ENCODE measurements at places on chromosomes 3 and 15.

DNA sequence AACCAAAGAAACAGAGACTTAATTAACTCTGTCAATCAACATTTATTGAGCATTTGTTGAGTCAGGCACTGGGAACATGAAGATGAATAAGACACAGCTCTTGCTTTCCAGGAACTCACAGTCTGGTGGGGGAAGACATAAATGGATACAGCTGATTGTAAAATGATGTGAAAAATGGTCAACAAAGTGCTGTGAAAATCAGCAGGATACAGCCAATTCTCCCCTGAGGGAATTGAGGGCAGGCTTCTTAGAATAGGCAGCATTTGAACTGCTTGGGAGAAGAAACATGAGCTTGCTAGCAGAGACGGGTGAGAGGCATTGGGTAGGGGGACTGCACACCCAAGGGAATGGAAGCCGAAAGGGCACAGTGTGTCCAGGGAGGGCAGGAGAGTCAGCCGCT, 41.1 kb downstream of the MFSD1 start:
- DNase-seq, result no peak

- DNase-seq, result no peak
Observed at GRCh38 chr15:29129221-29129620, 140.4 kb downstream of the NSMCE3 start.

DNA sequence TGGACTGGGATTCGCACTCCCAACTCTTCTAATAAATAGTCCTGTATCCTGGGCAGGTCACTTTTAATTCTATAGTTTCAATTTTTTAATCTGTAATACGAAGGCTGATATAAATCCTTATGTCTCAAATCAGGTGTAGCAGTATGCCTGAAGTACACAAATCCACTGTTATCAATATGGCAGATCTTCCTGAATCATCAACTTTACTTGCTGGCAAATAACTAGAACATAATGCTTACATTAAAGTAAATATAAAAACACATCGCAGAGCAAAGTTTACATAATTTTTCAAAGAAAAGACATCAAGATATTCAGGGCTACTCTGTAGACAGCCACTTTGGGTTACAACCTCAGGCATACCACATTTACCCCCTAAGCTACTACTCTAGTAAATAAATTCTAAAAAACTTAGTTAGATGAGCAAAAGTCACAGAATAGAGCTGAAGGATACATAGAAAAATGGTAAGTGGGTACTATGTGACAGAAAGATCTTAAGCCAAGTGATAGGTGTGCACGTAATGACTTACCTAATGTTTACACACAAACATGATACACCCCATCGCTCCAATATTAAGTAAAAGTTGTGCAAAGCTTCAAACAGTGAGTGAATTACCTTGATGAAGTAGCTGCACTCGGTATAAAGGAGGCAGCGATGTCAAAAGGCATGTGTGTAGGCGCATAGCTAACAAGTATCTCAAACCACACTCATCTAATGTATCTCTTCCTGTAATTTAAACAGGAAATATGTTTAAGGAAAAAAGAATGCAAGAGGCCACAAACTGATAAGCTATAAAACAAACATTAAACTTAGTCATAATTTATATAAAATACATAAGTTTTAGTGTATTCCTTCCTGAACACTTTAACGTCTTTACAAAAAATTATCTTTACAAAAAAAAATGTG, 127.9 kb downstream of the DMXL2 start:
- DNase-seq, result no peak

DNA sequence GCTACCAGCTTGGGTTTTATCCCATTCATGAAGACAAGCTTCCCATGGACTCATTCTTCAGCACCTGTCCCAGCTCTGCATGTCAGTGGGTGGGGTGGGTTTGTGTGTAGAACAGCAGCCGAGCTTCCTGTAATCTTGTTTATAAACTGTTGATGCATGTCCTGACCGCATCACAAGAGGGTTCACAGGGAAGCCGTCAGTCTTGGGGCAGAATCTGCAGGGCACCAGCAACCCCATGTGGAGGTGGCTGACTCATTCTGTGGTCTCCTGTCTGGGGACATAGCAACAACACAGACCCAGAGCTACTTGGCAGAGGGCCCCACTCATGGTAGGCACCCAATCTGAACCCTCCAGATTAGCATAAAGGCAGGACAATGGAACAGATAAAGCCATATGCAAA, 35.6 kb downstream of the DAPK2 start:
- DNase-seq, result peak; percentile 57

DNA sequence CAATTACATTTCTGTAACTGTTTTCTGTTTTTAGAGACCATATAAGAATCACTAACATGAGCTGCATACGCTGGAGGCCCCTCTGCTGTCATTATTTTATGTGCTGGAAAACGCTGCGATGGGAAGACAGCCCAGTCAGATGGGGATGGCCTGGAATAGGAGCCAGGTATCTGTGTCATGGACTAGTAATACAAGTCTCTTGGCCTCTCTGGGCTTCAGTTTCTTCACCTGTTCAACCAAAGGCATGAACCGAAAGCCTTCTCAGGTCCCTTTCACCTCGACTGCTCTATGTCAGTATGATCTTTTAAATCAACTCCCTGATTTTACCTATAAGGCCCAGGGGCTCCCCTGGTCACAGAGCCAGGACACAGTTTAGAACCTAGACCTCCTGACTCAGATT, 14.6 kb upstream of the RFTN1 start:
- no peak for DNase-seq

GRCh38 chr3:49636883-49637609, 37.1 kb upstream of the APEH start:
- no peak for DNase-seq

- no peak for DNase-seq
Observed at GRCh38 chr3:149009732-149010131, 18.4 kb downstream of the GYG1 start.

DNA sequence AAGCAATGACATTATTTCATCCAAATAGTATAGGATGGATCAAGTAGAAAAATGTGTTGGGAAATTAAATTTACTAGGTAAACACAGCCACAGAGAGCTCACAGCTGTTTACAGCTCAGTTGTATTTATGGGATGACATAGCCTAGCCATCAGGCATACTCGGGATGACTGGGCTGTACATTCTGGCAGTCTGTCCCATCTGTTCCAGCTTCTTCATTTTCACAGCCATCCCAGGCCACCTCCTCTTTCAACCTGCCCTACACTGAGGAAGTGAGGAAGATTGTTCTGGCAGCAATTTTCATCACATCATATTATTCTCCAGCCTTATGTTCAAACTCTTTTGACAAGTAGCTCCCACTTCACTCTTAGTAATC, 98.4 kb upstream of the PFN2 start:
- DNase-seq, result no peak

- no peak for DNase-seq
Observed at GRCh38 chr3:103672346-103672745, 1237.5 kb downstream of the ZPLD1 start.

DNA sequence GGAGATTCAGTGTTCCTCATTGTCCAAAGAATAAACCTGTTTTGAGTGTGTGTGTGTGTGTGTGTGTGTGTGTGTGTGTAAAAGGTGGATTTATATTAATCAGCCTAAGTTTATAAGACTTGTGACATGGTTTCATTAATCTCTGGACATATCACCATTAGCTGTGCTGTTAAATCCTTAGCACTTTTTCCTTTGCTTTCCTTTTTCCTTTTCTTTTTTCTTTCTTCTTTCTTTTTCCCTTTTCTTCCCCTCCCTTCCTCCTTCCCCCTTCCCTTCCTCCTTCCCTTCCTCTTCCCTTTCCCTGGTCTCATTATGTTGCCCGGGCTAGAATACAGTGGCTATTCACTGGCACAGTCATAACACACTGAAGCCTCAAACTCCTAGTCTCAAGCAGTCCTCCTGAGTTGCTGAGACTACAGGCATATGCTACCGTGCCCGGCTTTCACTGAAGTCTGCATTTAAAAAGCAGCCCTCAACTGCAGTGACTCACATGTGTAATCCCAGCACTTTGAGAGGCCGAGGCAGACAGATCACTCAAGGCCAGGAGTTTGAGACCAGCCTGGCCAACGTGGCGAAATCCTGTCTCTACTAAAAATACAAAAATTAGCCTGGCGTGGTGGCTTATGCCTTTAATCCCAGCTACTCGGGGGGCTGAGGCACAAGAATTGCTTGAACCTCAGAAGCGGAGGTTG, 28.6 kb upstream of the ITPKA start:
- no peak for DNase-seq

- peak; percentile 48 for DNase-seq
Observed at GRCh38 chr15:22949074-22949547, 31.1 kb downstream of the CYFIP1 start.

- no peak for DNase-seq
Observed at GRCh38 chr15:88992216-88992615, 79.0 kb upstream of the MFGE8 start.

DNA sequence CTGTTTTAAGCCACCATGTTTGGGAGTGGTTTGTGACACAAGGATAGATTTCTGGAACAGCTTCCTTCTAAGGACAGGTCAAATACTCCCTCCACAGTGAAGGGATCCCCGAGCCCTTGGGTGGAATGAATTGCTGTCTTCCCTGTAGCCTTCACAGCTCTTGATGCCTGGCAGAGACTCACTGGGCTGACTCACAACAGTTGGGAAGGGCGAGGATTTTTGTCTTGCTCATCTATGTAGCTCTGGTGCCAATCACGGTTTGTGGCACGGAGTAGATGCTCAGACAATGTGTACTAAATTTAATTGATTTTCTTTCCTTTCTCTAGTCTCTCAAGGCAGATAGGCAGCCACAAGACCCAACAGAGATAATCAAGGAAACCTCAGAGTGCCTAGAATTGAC, 27.0 kb downstream of the CRYGS start:
- no peak for DNase-seq

DNA sequence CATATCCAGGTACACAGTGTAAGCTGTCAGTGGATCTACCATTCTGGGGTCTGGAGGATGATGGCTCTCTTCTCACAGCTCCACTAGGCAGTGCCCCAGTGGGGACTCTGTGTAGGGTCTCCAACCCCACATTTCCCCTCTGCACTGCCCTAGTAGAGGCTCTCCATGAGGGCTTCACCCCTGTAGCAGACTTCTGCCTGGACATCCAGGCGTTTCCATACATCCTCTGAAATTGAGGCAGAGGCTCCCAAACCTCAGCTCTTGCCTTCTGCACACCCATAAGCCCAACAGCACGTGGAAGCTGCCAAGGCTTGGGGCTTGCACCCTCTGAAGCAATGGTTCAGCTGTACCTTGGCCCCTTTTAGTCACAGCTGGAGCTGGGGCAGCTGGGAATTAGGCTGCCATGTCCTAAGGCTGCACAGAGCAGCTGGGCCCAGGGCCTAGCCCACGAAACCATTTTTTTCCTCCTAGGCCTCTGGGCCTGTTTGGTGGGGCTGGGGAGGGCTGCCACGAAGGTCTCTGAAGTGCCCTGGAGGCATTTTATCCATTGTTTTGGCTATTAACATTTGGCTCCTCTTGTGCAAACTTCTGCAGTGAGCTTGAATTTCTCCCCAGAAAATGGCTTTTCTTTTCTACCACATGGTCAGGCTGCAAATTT, 65.5 kb upstream of the FILIP1L start:
- no peak for DNase-seq

- no peak for DNase-seq
Observed at GRCh38 chr3:193857996-193858395, 265.0 kb downstream of the OPA1 start.

DNA sequence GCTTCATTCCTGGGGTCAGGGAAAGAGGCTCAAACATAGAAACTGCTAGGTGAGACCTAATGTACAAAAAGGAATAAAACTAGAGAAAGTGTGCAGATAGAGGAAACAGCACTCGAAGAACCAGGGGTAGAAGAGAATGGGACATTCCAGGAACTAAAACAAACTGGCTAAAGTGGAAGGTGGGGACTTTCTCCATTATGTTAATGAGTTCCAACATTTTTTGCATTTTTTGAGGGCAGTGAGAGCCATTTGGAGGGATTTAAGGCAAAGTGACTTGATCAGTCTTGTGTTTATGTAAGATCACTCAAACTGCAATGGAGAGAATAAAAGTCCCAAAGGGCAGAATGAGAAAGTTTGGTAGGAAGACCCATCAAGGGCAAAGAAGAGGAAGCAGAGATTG, 20.6 kb upstream of the SLC4A7 start:
- DNase-seq, result no peak

- DNase-seq, result no peak
Observed at GRCh38 chr15:61871926-61872522, 188.2 kb downstream of the VPS13C start.

GRCh38 chr3:197520311-197521276, 35.2 kb downstream of the BDH1 start:
- DNase-seq, result no peak

- DNase-seq, result no peak
Observed at GRCh38 chr3:118544458-118544857, 490.2 kb downstream of the IGSF11 start.

- peak; percentile 25 for DNase-seq
Observed at GRCh38 chr3:16916840-16917239, 32.1 kb downstream of the PLCL2 start.

GRCh38 chr3:31054032-31054431, 159.6 kb upstream of the GADL1 start:
- no peak for DNase-seq

- no peak for DNase-seq
Observed at GRCh38 chr3:23550402-23550801, 255.4 kb upstream of the UBE2E1 start.

GRCh38 chr3:38173834-38174418, 8.6 kb downstream of the OXSR1 start:
- DNase-seq, result no peak

- DNase-seq, result no peak
Observed at GRCh38 chr3:10492364-10493201, 12.8 kb downstream of the ATP2B2 start.

- no peak for DNase-seq
Observed at GRCh38 chr15:39939487-39940452, 5.9 kb downstream of the EIF2AK4 start.

DNA sequence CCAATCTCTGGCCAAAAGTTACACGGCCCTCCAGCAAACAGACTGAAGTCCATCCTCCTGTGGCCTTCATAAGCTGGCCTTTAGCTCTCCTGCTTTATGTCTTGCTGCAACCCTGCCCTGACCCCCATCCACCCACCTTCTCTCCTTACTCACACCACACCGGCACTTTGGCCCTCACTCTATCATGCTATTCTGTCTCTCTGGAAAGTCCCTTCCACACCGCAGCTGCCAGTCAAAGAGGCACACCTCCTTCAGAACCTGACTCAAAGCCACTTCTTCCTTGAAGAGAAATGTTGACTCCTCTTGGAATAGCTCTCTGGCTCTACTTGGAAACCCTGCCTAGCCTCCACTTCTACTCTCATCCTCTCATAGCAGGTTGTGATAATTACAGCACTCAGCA, 4.5 kb downstream of the GPR156 start:
- DNase-seq, result no peak

GRCh38 chr15:79942741-79943481, 28.1 kb downstream of the BCL2A1 start:
- no peak for DNase-seq

GRCh38 chr3:168072323-168072650, 23.4 kb downstream of the GOLIM4 start:
- DNase-seq, result no peak

- DNase-seq, result no peak
Observed at GRCh38 chr3:114092151-114093015, 35.8 kb downstream of the QTRT2 start.

All from CMK (cell line).